ENCODE measurements at places on chromosomes 12 and 14.
A peak's percentile ranks its signal among the peaks of the same experiment; 100 is the strongest.

GRCh38 chr12:50953047-50953446 lies 703 bp downstream of the HIGD1C start:
- no peak for DNase-seq

GRCh38 chr14:96001866-96002497 lies 37.2 kb upstream of the C14orf132 start:
- DNase-seq: no peak

DNA sequence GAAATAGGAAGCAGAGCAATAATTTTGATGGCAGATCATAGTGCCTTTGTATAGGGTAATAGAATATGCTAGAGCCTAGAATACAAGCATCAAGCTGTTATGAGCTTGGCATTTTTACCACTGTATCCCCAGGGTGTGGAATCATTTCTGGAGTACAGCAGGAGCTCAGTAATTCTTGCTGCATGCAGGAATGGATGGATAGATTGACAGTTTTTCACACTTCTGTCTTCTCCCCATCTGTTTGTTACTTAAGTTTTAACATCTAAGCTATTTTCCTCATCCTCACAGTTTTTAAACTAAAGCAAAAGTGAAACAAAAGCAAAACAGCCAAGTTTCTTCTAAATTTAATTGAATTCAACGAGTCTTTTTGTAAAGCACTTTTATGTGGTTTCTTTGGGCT lies 32.6 kb downstream of the ALG10 start:
- no peak for DNase-seq

DNA sequence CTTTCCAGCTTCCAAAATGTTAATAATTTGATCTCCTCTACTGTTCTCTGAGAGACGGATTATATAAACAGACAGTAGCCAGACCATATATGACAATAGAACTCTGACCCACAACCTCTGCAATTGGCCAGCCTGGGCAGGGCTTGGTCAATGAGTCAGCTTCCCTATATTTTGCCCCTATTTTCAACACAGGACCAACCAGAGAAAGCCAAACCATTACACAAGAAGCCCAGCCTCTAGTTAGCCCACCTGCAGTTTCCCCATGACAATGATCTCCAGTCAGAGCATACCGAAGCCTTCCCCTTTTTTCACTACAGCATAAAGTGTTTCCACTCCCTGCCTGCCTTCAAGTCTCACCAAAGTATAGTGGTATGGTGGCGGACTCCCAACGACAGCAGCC lies 7.6 kb upstream of the EXD2 start:
- no peak for DNase-seq

- no peak for DNase-seq
Measured at GRCh38 chr14:68616221-68616902, 176.5 kb downstream of the ZFP36L1 start.

- DNase-seq: no peak
Measured at GRCh38 chr14:69237584-69237983, 22.4 kb upstream of the GALNT16 start.

DNA sequence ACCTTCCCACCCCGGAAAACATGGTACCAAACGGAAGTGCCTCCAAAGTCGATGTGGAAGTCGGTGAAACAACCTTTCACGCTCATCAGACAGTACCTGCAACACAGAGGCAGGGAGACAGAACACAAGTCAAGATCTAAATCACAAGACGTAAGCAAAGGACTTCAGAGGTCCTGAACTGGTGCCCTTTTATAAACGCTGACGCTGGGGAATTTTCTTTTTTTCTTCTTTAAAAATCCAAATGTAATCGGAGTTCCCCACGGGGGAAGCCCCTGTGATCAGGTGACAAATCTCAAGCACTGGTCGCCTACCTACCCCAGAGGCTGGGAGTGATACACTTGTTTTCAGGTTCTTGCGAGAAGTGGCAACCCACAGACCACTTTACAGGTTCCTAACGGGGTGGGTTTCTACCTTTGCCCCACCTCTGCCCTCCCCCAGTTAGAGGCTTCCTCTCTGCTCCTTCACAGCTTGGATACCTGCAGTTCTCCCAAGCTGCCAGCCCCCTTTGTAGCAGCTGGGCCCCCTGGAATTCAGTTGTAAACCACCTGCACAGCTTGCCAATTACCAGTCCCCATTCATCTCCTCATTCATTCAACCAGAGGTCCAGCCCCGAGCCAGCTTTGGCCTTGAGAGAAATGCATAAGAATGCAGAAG lies 46.2 kb downstream of the KDM2B start:
- no peak for DNase-seq

- no peak for DNase-seq
Measured at GRCh38 chr14:85587151-85587711, 57.3 kb downstream of the FLRT2 start.

DNA sequence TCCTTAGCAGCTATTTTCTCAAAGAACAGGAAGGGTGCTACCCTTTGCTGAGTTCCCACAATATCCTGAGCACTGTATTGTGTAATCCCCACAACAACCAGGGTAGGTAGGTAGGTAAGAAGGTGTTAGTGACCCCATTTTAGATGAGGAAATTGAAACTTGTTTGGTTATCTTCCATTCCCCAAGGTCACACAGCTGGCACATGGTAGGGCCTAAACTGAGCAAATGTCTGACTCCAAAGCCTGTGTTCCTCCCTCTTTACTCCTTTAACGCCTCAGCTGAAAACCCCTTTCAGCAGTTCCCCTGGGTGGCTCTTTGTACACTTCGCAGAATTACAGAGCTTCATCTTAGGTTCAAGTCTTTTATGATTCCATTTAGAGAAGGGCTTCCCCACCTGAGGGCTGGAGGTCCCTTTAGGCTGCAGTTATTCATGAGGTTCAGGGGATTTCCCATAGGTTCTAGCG lies 26.5 kb upstream of the RIC8B start:
- no peak for DNase-seq

DNA sequence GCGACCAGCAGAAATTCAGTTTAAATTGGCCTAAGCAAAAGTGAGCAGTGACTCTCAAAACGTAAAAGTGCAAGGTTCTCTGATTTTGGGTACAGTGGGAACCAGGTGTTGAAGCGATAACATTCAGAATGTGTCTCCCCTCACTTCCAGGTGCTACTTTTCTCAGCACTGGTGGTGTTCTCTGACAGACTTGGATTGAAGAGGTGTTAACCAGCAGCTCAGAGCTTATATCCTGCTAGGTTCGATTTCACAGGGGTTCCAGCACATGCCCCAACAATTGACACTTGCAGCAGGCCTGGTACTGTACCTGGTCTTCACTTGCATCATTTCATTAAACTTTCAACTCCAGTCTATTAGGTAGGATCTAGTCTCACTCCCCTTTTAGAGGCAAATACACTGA lies 680.2 kb downstream of the VRK1 start:
- no peak for DNase-seq

GRCh38 chr14:23141706-23142444 lies 22.8 kb upstream of the CEBPE start:
- DNase-seq: peak; percentile 26

DNA sequence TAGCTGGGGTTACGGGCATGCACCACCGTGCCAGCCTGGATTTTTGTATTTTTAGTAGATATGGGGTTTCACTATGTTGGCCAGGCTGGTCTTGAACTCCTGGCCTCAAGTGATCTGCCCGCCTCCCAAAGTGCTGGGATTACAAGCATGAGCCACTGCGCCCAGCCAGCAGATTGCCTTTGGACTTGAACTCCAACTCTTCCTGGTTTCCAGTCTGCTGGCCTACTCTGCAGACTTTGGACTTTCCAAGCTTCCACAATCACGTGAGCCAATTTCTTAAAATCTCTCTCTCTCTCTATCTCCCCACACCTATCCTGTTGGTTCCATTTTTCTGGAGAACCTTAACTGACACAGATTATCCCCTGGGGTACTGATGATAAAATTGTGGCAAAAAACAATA lies 55.0 kb downstream of the EMP1 start:
- DNase-seq: peak; percentile 49

- DNase-seq: no peak
Measured at GRCh38 chr12:92000597-92000996, 145.0 kb downstream of the BTG1 start.

DNA sequence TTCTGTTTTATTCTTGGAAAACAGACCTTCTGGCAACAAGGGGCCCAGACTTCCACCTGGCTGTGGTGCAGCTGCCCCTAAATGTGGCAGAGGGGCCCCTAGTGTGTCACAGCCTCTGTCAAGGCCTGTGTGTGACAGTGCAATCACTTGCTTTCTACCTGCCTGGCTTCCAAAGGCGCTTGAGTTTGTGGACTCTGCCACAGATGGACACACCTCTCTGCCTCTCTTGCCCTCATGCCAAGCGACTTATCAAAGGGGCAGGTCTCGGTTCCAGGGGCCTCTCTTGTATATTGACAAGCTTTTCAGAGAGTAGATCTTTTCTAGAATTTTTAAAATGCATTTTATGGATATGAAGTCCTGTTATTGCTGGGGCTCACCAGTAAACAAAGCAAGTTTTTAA lies 217.2 kb downstream of the SLC15A4 start:
- peak; percentile 39 for DNase-seq

- no peak for DNase-seq
Measured at GRCh38 chr14:89175881-89176799, 240.9 kb downstream of the FOXN3 start.

GRCh38 chr14:76918782-76919394 lies 92.7 kb downstream of the LRRC74A start:
- peak; percentile 89 for DNase-seq

GRCh38 chr14:60287452-60287851 lies 38.4 kb downstream of the PPM1A start:
- DNase-seq: no peak

- no peak for DNase-seq
Measured at GRCh38 chr12:80679346-80680131, 27.9 kb upstream of the MYF6 start.

DNA sequence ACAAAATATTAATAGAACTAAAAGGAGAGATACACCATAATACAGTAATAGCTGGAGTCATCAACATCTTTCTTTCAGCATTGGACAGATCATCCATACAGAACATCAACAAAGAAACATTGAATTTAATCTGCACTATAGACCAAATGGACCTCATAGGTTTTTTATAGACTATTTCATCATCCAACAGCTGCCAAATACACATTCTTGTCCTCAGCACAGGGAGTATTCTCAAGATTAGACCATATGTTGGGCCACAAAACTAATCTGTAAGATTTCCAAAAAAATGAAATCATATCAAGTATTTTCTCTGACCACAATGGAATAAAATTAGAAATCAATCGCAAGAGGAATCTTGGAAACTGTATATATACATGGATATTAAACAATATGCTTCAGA lies 86.9 kb downstream of the FSCB start:
- DNase-seq: no peak

GRCh38 chr12:65962921-65963861 lies 138.9 kb downstream of the HMGA2 start:
- peak; percentile 21 for DNase-seq

- no peak for DNase-seq
Measured at GRCh38 chr12:76201316-76201715, 116.8 kb upstream of the NAP1L1 start.

DNA sequence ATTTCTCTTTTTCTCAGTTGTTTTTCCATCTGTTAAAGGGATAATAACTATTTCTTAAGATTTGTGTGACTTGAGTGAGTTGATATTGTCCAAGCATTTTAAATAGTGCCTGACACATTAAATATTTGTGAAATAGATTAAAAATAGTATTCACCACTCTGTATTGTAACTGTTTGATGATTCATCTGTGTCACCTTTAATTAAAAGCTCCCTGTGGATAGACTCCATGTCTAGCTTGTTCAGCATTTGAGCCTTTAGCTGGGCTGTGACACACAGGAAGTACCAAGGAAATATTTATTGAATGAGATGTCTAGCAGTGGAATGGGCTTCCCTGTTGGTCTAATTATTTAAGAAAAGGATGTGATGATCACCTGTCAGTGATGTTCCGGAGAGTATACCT lies 1.8 kb upstream of the GLIPR1L2 start:
- DNase-seq: no peak

DNA sequence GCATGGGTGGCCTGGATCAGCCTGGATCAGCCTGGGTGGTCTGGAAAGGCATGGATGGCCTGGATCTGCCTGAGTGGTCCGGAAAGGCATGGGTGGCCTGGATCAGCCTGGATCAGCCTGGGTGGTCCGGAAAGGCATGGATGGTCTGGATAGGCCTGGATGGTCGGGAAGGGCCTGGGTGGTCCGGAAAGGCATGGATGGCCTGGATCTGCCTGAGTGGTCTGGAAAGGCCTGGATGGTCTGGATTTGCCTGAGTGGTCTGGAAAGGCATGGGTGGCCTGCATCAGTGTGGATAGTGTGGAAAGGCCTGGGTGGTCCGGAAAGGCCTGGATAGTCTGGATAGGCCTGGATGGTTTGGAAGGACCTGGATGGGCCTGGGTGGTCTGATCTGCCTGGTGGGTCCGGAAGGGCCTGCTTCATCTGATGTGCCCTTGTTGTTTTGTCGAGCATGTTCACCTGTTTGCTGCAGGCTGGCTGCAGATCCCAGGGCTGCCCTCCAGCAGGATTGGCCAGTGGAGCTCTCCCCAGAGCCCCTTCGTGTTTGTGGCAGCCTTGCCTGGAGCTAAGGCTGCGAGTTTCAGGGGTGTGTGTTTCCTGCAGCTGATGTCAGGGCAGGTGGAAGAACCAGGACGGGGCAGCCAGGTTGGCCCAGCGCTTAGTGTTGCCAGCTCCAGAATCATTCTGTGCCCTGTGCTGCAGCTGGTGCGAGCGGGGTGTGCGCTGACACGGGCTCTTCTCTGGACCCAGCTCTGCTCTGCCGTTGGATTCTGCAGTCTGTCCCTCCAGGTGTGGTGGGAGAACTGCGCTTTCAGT lies 19.3 kb upstream of the TEX22 start:
- no peak for DNase-seq

GRCh38 chr14:104954746-104955395 lies 23.3 kb downstream of the AHNAK2 start:
- no peak for DNase-seq

GRCh38 chr12:768434-768833 lies 16.1 kb downstream of the WNK1 start:
- no peak for DNase-seq

DNA sequence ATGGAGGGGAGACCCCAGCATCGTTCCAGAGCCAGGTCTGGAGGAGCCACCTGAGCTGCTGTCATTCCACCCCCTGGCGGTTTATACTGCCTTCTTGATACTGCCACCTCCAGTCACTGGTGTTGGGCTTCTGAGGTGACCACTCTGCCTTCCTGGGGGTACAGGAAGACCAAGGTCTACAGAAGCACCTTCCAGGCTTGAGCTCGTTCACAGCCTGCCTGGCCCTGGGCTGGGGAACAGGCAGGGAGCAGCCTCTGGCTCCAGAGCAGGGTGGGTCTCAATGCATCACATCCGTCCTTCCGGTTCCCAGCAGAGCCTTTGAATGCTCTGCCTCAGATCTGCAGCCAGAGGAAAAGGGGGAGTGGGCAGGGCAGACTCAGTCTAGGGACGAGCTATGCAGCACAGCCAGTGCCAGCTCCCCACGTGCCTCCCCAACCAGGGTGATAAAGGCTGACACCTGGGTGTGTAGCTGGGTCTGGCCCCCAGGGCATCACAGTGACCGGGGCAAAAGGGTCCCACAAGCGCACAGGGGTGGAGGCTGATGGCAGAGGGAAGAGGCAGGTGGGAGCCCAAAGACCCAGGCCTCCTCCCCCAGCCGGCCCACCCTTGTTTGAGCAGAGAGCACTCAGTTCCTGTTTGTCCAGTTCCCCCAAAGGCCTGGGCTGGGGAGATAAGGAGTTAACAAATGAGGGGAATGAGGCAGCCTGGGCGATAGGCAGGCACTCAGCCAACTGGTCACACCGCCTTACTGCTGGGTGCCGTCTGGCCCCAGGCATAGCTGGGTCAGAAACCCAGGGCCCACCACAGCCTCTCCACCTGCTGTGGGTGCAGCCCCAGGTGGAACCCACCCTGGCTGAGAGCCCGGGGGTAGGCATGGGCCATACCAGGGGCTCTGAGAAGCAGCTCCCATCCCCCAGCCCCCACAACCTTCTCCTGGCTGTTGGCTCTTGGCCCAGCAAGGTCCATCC lies 17.1 kb downstream of the DEGS2 start:
- DNase-seq: peak; percentile 78

Data from transverse colon (tissue), 4 donors.